ENCODE measurements at places on chromosomes 5 and 9. TPM values are rescaled to one million over a fixed set of nuclear protein-coding genes. Genes with fewer than 3 reads are reported as not detected.

The GMCL2 gene
- total RNA-seq = not detected

The ALDH7A1 gene
- total RNA-seq = 79.7 TPM

The PCDHGA5 gene
- total RNA-seq = 0.14 TPM

The NELFB gene
- 55.9 TPM for total RNA-seq

The SARDH gene
- total RNA-seq = 0.07 TPM

The FAM221B gene
- not detected for total RNA-seq

The FOXD4L6 gene
- total RNA-seq = not detected

The ZNF608 gene
- total RNA-seq = 0.86 TPM

The SIT1 gene
- total RNA-seq = not detected

The ARHGEF28 gene
- total RNA-seq = 11.5 TPM

The TAF11L5 gene
- total RNA-seq = not detected

The GLDC gene
- total RNA-seq = 13.3 TPM

The LRRC19 gene
- not detected for total RNA-seq

The CAMK2A gene
- 1.0 TPM for total RNA-seq

The SYNPO gene
- 26.6 TPM for total RNA-seq

The DCTN4 gene
- 17.6 TPM for total RNA-seq

The ZNF367 gene
- total RNA-seq = 5.6 TPM

The FAM200C gene
- total RNA-seq = 2.2 TPM

The RNF183 gene
- not detected for total RNA-seq

The KLHL3 gene
- total RNA-seq = 0.09 TPM

The SPAG8 gene
- total RNA-seq = 0.56 TPM

The HAVCR1 gene
- 28.9 TPM for total RNA-seq

The GRXCR2 gene
- total RNA-seq = not detected

The NRG2 gene
- total RNA-seq = 2.0 TPM

The OBP2B gene
- not detected for total RNA-seq

The PCDHB13 gene
- 0.05 TPM for total RNA-seq

The IL13 gene
- total RNA-seq = not detected

The MYMK gene
- not detected for total RNA-seq

The TAS2R1 gene
- not detected for total RNA-seq

The IFNA21 gene
- not detected for total RNA-seq

The PRUNE2 gene
- not detected for total RNA-seq

The FOXD1 gene
- total RNA-seq = 12.2 TPM

The TGFBI gene
- 1,563 TPM for total RNA-seq

The PARP8 gene
- total RNA-seq = 0.07 TPM

The FAM114A2 gene
- 13.9 TPM for total RNA-seq

The CTSV gene
- 13.6 TPM for total RNA-seq

The ANGPTL2 gene
- total RNA-seq = not detected

The IFNA13 gene
- not detected for total RNA-seq

The ADAMTS16 gene
- total RNA-seq = 1.4 TPM

The LECT2 gene
- total RNA-seq = not detected

The GGTA1 gene
- total RNA-seq = not detected

The PAX5 gene
- total RNA-seq = not detected

The ADAM19 gene
- 12.9 TPM for total RNA-seq

The GPR107 gene
- total RNA-seq = 26.4 TPM

The C6 gene
- total RNA-seq = not detected

The NOP16 gene
- total RNA-seq = 132 TPM

The TMEM174 gene
- not detected for total RNA-seq

The CD274 gene
- total RNA-seq = 1.4 TPM

The FREM1 gene
- total RNA-seq = not detected

The TMEM232 gene
- not detected for total RNA-seq

The GRAMD2B gene
- total RNA-seq = 1.1 TPM

Measured in A549 treated with Mapracorat at 1 μM for 4 hours (cell line).